ENCODE measurements at places on chromosomes 12 and 14. TPM values are rescaled to one million over a fixed set of nuclear protein-coding genes. Genes with fewer than 3 reads are reported as not detected.

GRCh38 chr12:13175499-13175898 is 21.0 kb upstream of the EMP1 start:
- no peak for DNase-seq
- H3K36me3 ChIP-seq: no peaks in the 10 kb centered on the region
- H3K27ac ChIP-seq: no peak overlapping the region
- peaks cover 30% of the 10 kb centered on the region for H3K4me1 ChIP-seq
- H3K4me3 ChIP-seq: no peak overlapping the region

DNA sequence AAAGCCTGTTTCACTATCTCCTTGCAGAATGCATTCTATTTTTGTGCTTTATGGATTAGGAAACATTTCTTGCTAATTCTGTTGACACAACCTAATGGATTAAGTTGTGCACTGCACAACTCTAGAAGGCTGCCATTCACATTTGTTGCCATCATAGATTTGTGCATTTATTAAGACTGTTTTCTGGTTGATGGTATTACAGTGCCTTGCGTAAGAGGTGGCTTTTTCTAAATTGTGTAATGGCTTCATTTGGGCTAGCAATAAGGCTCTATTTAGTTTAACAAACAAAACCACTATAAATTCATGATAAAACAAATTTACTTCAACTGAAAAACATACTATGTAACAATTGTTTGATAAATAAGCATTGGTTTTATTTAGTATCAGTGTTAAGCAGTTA is 175.9 kb downstream of the TRHDE start:
- no peak overlapping the region for H3K27ac ChIP-seq
- H3K36me3 ChIP-seq: no peaks in the 10 kb centered on the region
- H3K4me1 ChIP-seq: no peaks in the 10 kb centered on the region
- no peak for DNase-seq

- H3K4me3 ChIP-seq: no peak overlapping the region
- H3K4me1 ChIP-seq: no peaks in the 10 kb centered on the region
- no peaks in the 10 kb centered on the region for H3K36me3 ChIP-seq
- no peak for DNase-seq
Observed at GRCh38 chr14:72560889-72561493, 332.9 kb downstream of the DPF3 start.

GRCh38 chr14:21384494-21384851 is 654 bp upstream of the SUPT16H start:
- H3K27me3 ChIP-seq: no peaks in the 10 kb centered on the region
- DNase-seq: no peak
- peak overlapping the region; percentile 91 for H3K27ac ChIP-seq
- peaks cover 43% of the 10 kb centered on the region for H3K36me3 ChIP-seq
- peak overlapping the region; percentile 79 for H3K4me3 ChIP-seq
- peaks cover 25% of the 10 kb centered on the region for H3K4me1 ChIP-seq

DNA sequence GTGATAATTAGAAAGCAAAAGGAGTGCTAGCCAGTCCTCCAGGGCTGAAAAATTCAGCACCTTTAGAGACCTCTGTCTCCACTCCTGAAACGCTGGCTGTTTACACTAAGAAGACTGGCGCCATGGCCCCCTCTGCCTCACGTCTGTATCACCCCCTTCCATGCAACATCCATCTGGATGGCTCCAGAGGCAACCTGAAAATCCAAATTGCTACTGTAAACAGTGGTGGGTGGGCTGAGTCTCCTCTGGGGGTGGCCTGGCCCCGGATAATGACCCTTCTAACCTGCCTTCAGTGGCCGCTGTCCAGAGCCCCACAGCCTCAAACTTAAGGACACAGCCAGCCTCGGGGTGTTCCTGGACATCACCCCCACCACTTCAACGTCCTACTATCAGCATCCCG is 1.4 kb downstream of the PRKD1 start:
- H3K27ac ChIP-seq: no peak overlapping the region
- DNase-seq: no peak
- no peaks in the 10 kb centered on the region for H3K27me3 ChIP-seq
- H3K4me3 ChIP-seq: peak overlapping the region; percentile 69

DNA sequence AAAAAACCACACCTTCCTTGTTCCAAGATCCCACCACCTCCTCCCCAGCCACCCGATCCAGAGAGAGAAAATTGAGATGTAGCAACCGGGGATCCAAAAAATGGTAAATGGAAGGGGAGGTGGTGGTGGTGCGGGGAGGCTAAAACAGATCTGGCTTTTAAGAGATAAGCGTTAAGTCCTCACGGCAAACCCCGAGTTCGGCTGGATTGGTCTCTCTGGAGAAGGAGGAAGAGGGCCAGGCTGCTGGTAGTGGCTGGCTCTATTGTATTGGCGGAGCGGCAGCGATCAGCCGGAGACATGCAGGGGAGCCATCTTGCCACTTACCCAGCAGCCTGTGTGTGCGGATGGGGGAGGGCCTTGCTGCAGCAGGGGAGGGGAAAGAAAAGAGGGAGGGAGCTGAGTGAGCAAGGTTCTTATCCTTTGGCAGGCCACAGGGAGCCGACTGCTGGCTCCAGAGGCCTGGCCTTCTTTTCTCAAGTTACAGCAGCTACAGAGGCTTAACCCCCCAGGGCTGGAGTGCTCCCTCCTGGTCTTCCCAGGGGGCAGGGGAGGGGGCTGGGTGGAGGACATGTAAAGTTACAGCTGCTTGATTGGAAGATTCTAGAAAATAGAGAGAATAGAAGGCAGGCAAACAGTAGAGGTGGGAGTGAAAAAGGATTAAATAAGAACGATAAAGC is 14.1 kb upstream of the CDH24 start:
- H3K4me3 ChIP-seq: peak overlapping the region; percentile 67
- H3K27me3 ChIP-seq: no peaks in the 10 kb centered on the region
- H3K27ac ChIP-seq: peak overlapping the region; percentile 78
- peaks cover 36% of the 10 kb centered on the region for H3K4me1 ChIP-seq

DNA sequence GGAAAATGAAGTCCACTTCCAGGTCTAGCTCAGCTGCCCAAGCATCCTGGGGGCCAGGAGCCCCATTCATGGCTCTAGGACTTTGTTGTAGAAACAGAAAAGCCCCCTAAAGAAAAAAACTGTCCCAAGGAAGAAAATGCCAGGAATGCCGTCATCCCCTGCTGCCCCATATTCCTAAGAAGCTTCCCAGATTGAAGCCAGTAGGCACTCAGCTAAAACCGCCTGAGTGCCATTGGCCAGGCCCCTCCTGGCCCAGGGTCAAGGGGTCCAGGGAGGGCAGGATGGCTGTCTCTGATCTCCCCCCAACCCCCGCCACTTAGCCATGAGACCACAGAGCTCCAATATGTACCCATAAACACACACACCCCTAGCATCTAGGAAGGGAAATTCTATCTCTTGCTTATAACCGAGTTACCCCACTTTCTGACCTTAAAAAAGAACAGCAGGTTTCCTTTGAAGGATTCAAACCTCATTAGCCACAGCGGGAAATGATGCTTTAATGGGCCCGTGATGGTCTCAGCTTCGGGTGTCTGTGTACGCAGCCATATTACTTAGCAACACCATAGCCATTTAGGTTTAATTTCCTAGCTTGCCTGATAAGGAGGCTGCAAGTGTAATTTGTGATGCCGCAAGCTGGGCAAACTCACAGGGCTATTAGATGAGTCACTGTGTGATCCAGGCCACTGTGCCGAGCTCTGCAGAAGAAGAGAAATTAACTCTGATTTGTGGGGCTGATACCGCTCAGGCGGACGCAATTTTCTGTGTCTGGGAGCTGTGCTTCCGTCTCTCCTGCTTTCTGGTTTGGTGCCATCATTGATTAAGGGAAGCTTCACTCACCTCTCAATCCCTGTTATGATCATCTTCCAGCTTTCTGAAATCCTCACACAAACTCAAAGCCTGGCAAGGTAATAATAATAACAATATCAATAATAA is 84.2 kb downstream of the GCH1 start:
- H3K27me3 ChIP-seq: no peaks in the 10 kb centered on the region
- no peak overlapping the region for H3K4me3 ChIP-seq
- no peaks in the 10 kb centered on the region for H3K4me1 ChIP-seq
- H3K36me3 ChIP-seq: no peaks in the 10 kb centered on the region

- no peaks in the 10 kb centered on the region for H3K36me3 ChIP-seq
- no peak overlapping the region for H3K4me3 ChIP-seq
- H3K4me1 ChIP-seq: peaks cover 13% of the 10 kb centered on the region
- no peaks in the 10 kb centered on the region for H3K27me3 ChIP-seq
Observed at GRCh38 chr14:50055461-50056228, 60.7 kb downstream of the VCPKMT start.

GRCh38 chr12:43453761-43454160 is 98.2 kb downstream of the ADAMTS20 start:
- no peak for DNase-seq
- H3K27me3 ChIP-seq: no peaks in the 10 kb centered on the region

DNA sequence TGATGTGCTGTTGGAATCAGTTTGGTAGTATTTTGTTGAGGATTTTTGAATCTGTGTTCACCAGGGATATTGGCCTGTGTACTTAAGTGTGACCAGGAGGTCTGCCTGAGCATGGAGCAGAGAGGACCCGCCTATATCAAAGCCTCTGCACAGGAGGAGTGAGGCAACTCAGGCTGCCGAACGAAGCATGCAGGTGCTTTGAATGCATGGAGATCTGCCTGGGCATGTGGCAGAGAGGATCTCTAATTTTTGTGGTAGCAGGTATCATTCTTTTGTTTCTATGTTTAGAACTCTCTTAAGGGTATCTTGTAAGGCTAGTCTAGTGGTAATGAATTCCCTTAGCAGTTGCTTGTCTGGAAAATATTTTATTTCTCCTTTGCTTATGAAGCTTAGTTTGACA is 26.9 kb downstream of the RAB3IP start:
- H3K4me1 ChIP-seq: no peaks in the 10 kb centered on the region
- DNase-seq: no peak
- H3K36me3 ChIP-seq: peaks cover 4% of the 10 kb centered on the region
- H3K27me3 ChIP-seq: no peaks in the 10 kb centered on the region
- no peak overlapping the region for H3K27ac ChIP-seq

Gene CMTM5
- 1.4 TPM for total RNA-seq

Gene PDE6H
- 0.53 TPM for total RNA-seq

Gene TESPA1
- 5.0 TPM for total RNA-seq

Gene STX2
- 24.6 TPM for total RNA-seq

Gene AREL1
- total RNA-seq: 29.1 TPM
